Naive thymus-derived CD4-positive, alpha-beta T cell (primary cell): ENCODE measurements at places on chromosomes 11 and 22.

GRCh38 chr11:78044706-78045105, 19.0 kb upstream of the THRSP start:
- no peak for DNase-seq

DNA sequence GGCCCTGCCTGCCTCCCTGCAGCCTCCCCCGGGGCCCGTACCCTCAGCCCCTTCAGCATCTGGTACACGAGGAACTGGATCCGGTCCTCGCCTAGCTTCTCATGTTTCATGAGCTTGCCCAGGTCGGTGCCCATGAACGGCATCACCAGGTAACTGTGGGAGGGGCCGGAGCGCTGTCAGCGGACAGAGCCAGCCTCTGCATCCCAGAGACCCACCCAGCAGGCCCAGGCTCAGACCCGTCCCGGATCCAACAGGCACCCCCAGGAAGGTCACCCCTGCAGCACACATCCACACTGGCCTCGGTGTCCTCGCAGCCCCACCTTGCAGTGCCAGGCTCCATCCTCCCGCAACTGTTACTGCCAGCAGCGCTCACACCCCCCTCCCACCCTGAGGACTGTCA, 4.4 kb downstream of the MAPK12 start:
- no peak for DNase-seq

GRCh38 chr11:95451682-95452081, 220.7 kb upstream of the SESN3 start:
- no peak for DNase-seq

- no peak for DNase-seq
Measured at GRCh38 chr11:74185285-74185684, 14.2 kb downstream of the PPME1 start.

- no peak for DNase-seq
Measured at GRCh38 chr11:110757962-110758755, 45.9 kb upstream of the ARHGAP20 start.

DNA sequence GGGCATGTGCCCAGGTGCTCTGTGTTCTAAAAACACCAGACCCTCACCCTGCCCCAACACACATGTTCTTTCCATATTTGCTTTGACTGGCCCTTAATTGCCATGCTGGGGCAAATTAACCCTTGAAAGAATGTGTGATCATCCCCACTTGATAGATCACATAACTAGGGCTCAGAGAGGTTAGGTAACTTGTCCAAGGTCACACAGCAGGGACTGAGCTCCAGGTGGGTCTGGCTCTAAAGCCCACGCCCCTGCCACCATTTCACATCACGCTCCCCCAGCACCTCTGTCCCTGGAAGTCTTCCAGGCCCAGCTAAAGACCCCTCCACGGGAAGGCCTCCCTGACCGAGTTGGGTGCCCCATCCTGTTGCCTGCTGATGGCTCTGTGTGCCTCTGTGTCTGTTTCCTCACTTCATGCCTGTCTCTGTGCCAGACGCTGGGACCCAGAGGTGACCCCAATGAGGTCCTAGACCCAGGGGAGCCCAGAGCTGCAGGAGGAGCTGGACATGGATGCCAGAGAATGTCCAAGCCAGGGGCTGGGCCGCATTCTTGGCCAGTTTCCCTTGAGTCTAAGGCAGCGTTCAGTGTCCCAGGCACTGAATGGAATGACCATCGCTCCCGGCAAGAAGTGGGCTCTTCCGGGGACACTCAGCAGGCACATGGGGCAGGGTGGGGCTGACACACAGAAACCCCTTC, 79.7 kb downstream of the MYO7A start:
- DNase-seq, result no peak

GRCh38 chr11:93192163-93192562, 5.6 kb downstream of the SLC36A4 start:
- no peak for DNase-seq

GRCh38 chr11:45983471-45983845, 61.0 kb downstream of the LARGE2 start:
- DNase-seq, result no peak

DNA sequence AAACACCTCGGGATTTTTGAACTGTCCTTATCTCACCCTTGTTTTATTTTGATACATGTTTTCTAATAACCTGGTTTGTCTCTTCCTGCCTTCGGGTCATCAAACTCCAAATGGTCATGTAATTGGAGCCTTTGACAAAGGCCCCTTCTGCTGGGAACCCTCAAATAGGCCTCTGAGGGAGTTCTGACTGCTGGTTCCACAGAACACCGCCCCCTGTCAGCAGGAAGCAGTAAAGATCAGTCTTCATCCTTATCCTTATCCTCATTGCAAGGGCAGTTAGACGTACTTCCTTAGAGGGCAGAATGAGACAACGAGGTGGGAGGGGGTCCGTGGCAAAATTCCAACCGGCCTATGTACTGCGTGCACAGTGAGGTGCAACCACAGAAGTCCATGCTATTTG, 12.1 kb downstream of the TRIM51 start:
- no peak for DNase-seq

DNA sequence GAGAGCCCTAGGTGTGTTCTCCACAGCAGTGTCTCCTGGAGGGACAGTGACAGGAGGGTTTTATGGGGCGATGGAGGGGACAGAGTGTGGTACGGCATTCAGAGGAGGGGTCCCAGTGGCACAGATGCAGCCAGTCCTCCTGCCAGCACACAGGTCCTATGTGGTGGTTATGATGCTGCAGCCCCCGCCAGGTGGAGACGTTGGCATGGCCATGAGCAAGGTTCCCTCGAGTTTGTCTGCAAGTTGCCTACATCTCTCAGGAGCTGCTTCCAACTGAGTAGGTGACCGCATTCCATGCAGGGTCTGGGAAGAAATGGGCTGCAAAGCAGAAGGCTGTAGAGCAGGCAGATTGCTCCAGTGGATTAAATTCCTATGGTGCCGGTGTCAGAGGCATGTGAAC, 646.0 kb downstream of the TBC1D22A start:
- DNase-seq, result no peak

DNA sequence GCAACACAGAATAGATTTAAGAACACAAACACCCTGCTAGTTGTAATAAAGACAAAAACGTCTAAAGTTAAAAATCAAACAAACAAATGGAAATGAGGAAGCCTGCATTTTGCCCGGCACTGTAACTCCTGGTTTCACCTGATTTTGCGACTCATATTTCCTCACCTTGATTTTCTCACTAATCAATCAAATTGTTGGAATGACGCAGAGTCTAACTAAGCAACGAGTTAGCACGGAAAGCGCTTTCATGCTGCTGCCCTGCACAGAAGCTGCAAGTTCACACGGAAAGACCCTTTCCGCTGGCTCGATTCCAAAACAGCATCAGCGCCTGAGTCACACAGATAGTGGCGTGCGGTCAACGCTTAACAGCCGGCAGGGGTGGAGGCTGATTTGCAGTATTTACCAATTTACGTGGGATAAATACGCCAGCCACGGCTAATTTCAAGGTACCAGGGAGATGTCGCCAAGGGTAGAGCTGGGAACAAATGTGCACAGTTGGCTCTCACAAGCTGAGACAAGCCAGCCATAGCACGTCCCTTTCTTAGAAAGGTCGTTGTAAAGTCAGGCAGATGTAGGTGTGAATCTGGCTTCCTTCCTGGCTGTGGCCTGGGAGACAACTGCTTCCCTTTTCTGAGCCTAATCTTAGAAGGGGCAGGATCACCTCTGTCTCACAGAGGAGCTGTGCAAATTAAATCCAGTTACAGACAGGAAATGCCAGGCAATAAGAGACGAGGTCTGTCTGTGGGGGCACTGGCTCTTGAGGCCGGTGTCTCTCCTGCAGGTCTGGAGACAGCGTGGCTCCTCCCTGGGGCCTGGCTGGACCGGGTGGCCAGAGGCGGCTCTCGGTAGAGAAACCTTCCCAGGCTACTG, 76.9 kb upstream of the TTLL12 start:
- peak; percentile 43 for DNase-seq

GRCh38 chr11:115334932-115335788, 169.1 kb downstream of the CADM1 start:
- DNase-seq, result no peak

GRCh38 chr11:115919341-115920091, 415.3 kb upstream of the CADM1 start:
- DNase-seq, result no peak

- no peak for DNase-seq
Measured at GRCh38 chr11:128522943-128523518, 64.3 kb downstream of the ETS1 start.

DNA sequence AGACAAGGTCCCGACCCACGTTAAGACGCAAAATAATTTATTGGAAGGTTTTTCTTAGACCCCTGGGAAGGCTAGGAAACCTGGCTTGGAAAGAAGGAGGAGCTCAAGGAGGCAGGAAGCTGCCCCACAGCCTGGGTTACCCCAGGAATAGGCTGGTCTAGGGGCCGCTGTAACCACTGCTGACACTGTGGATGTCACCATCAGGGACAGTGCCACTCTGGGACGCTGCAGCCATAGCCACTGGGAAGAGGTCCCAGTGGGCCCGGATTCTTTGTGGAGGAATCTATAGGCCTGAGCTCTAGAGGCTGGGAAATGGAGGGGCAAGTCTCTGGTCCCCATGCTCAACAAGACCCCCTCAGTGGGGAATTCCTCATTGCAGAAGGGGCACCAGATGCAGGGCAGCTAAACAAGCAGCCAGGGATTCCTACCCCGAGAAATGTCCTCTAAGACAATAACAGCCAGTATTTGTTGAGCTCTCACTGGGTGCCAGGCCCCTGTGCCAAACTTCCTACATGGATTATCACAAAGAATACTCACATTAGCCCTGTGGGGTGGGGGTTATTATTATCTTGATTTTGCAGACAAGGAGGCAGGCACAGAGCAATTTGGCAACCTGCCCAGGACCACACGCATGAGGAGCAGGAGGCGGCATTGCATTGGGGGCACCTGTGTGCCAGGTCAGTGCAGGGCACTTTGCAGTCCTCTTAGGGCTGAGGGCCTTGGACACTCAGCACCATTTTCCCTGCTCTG, 19.5 kb upstream of the CHKA start:
- no peak for DNase-seq

- no peak for DNase-seq
Measured at GRCh38 chr22:25783856-25784255, 41.9 kb downstream of the MYO18B start.

- DNase-seq, result no peak
Measured at GRCh38 chr11:74691755-74692154, 39.5 kb downstream of the CHRDL2 start.

DNA sequence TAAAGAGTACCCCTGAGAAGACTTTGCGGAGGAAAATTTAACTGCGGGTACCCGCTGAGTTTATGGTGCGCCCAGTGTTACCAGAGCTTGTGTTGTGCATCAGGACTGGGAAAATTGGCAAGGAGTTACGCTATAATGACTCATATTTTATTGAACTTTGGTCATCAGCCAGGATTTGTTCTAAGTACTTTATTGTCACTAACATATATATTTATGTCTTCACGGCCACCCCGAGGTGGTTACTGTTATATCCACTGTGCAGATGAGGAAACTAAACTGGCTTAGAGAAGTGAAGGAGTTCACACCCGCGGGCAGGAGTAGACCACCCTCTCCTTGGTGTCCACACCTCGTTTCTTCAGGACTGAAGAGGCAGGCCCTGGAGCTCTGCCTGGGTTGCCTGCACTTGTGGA, 667 bp downstream of the ACCS start:
- DNase-seq, result no peak

DNA sequence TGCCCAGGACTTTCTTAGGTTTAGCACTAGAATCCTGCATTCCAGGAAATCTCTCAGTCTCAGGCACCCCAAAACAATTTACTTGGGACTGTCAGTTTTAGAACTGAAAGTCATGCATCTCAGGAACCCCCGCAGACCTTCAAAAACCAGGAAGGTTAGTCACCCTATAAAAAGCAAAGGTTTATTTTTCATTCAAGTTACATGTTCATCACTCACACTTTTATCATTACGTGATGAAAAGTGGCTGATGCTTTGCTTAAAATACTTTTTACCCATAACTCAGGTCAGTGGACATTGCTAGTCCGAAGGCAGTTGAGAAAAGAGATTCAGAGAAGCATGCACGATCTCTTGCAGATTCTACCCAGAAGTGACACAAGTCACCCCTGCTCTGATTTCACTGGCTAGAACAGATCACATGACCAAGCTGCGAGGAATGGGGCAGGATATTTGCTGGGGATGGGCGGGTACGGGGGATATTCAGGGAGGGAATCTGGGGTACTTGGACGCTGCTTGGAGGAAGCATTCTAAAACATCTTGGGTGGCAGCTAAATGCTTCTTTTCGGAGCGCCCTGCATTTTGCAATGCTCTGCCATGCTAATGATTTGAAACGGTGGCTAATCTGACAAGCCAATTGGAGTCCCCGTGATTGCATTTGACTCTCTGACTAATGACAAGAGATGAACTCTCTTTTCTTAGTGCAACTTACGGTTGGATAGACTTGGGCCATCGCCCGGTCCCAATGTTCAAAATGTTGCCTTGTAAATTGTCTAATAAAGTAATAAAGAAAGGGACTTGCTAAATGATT, 110.2 kb downstream of the MIAT start:
- DNase-seq, result no peak

DNA sequence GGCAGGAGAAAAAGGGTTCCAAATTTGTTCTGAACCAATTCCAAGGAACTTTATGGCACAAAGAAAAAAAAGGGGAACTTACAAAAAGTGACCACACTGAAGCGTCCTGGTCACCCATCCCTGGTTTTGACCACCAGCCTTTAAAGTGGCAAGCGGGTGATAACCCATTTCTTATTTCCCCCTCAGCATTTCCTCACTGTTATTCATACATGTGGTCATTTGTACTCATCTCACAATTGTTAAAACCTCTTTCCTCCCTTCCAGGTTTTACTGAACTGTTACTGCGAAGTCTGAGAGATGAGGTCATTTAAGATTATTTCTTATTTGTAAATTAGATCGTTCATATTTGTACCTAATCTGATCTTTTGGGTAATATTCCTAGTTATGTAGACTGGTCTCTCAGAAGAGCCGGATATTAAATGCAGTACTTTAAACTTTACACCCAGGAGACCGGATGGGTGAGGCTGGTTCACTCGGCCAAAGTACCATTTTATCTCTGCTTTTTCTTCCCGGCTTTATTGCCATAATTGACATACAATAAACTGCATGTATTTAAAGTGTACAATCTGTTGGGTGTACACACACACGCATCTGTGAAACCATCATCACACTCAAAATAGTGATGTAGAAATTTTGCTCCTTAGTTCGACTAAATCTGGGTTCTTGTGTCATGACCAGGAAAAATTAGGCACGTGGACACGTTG, 47.0 kb downstream of the CDPF1 start:
- no peak for DNase-seq

DNA sequence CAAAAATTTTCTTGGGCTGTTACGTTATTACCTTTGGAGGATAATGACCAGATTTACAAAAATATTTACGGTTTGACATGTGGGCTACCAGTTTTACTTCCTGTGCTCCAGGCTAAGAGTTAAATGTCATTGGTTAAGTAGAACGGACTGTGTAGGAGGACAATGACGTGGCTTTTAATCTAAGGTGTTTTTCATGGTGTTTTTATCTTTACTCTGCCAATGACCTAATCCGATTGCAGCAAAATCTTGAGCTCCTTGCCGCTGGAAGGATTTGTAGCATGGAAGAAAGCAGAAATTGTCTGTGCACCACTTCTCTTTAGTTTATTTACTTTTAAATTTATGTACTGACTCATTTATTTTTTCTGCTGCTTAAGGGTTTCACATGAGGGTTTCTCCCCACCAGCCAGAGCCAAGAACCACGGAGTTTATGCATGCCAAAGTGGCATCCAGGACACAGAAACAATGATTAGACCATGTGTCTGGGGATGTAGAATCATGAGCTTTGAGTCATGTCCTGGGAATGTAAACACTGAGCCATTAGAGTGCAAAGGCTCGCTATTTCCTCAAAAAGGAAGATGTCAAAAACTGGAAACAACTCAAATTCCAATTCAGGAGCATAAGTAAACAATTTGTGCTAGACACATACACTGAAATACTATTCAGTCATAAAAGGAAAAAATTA, 1.9 kb upstream of the CARD16 start:
- DNase-seq, result no peak

GRCh38 chr22:24982301-24983056, 30.0 kb downstream of the KIAA1671 start:
- DNase-seq, result no peak
